ENCODE measurements at places on chromosomes 1 and 21. TPM values are rescaled to one million over a fixed set of nuclear protein-coding genes. Genes with fewer than 3 reads are reported as not detected.
A peak's percentile ranks its signal among the peaks of the same experiment; 100 is the strongest.

GRCh38 chr1:53274026-53274425 is 35.7 kb upstream of the MAGOH start:
- DNase-seq = no peak

SEMA4A gene
- 2.2 TPM for total RNA-seq

FNDC10 gene
- total RNA-seq = 5.9 TPM

GRCh38 chr1:204975568-204976235 is 67.3 kb upstream of the CNTN2 start:
- peak; percentile 44 for DNase-seq

- no peak for DNase-seq
Observed at GRCh38 chr1:38027201-38028104, 14.9 kb downstream of the UTP11 start.

DNA sequence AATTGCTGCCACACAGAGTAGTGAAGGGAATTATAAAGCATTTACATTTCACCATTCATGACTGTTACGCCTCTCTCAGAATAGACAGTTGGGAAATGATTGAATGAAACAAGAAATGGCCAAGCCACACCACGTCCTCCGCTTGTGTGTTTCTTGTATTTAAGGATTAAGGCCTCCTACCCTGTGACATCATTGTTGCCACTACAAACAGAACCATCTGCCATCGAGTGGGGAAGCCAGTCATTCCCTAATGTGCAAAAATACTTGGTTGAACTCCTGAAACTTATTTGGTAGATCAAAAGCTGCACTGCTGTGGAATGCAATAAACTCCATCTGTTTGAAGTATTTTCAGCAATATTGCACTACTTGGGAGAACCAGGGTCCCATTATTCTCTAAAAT is 99.0 kb upstream of the C1orf105 start:
- DNase-seq = no peak

- no peak for DNase-seq
Observed at GRCh38 chr1:110719908-110720307, 45.2 kb upstream of the KCNA3 start.

DNA sequence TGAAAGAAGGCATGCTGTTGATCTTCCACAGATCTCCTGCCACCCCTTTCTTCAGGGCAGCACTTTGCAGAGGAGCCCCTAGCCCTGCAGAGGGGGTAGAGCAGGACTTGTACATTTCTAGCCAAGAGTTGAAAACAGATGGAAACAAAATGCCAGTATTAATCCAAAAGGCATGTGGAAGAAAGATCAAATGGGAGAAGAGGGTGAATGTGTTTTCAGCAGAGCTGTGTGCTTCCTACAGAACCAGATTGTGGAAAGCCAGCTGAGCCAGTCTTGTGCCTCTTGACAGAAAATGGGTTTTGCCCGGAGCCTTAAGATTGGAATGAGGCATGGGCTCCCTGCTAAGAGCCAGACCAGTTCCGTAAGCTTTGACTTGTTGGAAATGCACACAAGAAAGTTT is 105.2 kb upstream of the TSPAN2 start:
- no peak for DNase-seq

- no peak for DNase-seq
Observed at GRCh38 chr1:44276901-44277300, 63.6 kb downstream of the DMAP1 start.

ASCL5 gene
- total RNA-seq = not detected

KRTAP19-6 gene
- not detected for total RNA-seq

DNA sequence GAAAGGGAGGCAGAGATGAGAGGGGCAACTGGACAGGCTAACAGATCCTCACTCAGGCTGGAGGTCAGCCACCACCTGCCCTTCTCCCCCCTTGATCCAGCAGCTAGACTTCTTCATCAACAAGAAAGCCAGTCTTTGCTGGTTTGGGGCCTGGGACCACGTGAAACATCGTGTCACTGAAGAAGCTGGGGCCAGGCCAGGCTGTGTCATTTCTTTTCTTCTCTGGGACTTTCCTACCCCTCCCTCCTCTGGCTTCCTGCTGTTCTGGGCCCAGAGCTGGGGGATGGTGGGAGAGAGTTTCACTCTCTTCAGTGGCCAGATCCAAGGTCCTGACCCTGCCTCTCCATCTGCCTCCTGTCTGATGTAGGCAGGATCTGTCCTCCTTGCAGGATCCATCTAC is 18.1 kb upstream of the SLC26A9 start:
- peak; percentile 33 for DNase-seq

GRCh38 chr1:194028002-194028401 is 841.6 kb upstream of the B3GALT2 start:
- no peak for DNase-seq

- DNase-seq = no peak
Observed at GRCh38 chr1:22418312-22418711, 33.3 kb upstream of the ZBTB40 start.

DNA sequence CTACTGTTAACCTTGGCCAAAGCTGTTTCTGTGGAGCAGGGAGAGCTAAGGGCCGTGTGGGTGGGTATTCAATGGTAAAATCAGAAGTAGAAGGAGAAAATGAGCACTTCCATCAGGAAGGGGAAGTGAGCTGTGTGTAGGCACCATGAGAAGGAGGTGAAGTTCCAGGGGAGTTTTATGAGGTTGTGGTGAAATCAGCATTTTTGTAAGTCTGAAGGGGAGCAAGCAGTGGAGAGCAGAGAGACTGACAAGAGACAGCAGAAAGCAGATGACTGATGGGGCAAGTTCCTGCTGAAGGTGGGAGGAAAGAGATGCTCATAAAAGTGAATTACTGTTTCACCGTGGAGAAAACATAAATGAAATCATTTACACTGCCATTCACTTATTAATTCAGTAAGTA is 2.7 kb upstream of the GPR88 start:
- no peak for DNase-seq

GJC2 gene
- total RNA-seq = 0.72 TPM

GRCh38 chr1:183098317-183098716 is 75.1 kb downstream of the LAMC1 start:
- no peak for DNase-seq

SLC6A17 gene
- total RNA-seq = 0.13 TPM

KRTAP19-1 gene
- total RNA-seq = not detected

- peak; percentile 78 for DNase-seq
Observed at GRCh38 chr21:32021319-32021994, 148.6 kb downstream of the HUNK start.

PGLYRP3 gene
- total RNA-seq = not detected

DNA sequence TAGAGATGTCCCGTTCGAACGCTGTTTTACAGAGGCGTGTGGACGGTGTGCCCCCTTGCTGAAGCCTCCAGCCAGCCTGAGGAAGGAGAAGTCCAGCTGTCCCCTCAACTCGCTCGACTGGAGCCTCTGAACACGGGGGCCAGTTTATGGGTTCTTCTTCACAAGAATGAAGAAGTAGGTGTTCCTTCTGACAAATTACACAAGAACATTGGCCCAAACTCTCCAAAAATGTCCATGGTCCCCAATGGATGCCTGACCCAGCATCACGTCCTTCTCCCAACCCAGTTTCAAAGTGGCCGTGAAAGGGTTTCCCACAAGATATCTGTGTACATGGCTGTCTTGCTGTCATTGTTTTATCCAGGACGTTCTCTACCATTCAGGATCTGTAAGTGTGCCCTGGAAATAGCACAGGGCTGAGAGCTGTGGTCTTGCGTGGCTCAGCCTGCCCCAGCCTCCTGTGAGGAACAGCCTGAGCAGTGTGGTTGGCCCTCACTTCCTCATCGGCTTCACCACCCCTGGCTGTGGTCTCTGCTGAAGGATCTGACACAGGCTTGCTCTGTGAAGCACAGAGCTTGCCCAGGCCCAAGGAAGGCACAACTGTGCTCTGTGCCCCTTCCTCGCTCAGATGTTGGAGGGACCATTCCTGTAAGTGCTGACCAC is 1.0 kb upstream of the S100B start:
- peak; percentile 23 for DNase-seq

S100A13 gene
- 124 TPM for total RNA-seq

DNA sequence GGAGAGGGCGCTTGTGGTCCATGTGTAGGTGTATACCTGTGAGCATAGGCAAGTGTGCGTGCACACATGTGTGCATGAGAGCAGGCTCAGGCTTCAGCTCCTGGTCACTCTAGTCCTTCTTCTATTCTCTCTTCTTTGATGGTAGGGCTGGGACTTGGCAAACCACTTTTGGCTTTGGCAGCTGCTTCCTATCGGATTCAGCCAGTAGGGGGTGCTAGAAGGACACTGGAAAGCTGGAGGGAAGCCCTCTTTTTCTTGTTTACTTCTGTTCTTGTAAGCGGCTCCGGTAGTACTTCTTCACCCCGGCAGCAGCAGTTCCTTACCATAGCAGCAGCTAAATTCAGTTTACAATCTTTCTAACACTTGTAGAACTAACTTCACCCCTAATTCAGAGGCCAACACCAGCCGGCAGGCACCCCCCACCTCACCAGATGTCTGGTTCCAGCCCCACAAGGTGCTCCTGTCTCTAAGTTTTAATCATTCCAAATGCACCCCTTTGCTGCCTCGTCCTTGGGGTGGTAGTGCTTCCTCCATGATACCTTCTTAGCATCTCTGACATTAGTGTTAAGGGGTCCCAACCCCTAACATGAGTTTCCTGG is 25.1 kb downstream of the NENF start:
- DNase-seq = no peak

- no peak for DNase-seq
Observed at GRCh38 chr21:33566514-33566913, 22.0 kb downstream of the DONSON start.

- DNase-seq = no peak
Observed at GRCh38 chr1:9626201-9626608, 25.3 kb upstream of the PIK3CD start.

DNA sequence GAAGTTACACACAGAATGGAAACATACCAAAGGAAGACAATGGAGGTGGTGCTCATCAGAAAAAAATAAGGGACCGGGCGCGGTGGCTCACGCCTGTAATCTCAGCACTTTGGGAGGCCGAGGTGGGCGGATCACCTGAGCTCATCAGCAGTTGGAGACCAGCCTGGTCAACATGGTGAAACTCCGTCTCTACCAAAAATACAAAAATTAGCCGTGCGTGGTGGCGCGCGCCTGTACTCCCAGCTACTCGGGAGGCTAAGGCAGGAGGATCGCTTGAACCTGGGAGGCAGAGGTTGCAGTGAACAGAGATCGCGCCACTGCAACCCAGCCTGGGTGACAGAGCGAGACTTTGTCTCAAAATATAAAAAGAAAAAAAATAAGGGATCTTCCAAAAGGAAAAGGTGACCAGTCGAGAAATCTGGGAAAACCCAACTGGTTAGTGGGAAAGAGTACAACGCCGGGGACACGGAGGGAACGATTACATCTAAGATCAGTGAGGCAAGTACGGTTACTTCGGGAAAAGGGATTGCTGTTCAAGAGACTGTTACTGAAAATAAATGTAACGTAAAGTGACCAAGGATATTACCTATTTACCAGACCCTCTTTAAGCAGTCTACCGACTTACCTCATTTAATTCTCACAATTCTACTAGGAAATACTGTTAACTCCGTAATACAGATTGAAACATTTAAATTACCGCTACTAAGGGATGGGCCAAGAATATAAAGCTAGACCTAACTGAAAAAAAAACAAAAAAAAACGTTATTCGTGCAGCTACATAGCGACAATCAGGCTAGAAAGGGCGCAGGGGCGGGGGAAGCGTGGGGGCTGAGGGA is 822 bp downstream of the CCT3 start:
- peak; percentile 22 for DNase-seq

CLEC20A gene
- total RNA-seq = not detected

- DNase-seq = no peak
Observed at GRCh38 chr1:50702395-50702794, 257.7 kb downstream of the FAF1 start.

DNA sequence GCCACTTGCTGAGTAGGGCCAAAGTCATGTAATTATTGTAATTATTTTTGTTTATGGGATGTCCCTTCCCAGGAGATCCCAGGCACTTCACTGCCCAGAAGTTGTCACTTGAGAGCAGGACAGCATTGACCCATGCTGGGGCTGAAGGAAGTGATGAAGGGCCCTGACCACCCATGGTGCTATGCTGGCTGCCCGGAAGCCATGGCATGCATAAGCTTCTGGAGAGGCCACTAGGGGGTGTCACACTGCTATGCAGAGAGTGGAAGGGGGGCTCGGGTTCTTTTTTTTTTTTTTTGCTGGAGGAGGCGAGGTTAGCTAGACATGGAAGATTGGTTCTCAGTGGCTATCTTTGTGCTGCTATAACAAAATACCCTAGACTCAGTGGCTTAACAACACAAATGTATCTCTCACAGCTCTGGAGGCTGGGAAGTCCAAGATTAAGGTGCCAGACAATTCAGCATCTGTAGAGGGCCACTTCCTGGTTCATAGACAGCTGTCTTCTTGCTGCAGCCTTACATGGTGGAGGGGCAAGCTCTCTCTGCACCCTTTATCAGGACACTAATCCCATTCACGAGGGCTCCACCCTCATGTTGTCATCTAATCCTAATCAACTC is 84.9 kb downstream of the CNIH3 start:
- DNase-seq = no peak

DNA sequence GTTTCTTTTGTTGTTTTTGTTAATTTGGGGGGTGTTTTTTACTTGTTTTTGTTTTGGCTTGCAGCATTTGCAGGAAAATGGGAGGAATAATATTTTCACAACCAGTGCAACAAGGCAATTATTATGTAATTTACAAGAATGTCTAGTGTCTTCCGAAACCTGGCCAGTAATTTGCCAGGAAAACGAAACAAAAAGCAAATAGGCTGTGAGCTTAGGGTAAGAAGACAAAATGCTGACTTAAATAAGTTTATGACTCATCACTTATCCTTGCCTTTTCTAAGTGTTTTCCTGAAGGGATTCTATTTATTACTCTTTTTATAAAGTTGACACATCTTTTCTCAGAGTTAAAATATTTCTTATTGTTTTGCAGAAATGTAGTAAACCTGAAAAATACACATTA is 49.8 kb downstream of the KCNT2 start:
- DNase-seq = peak; percentile 28

SPRR1A gene
- total RNA-seq = not detected

DNA sequence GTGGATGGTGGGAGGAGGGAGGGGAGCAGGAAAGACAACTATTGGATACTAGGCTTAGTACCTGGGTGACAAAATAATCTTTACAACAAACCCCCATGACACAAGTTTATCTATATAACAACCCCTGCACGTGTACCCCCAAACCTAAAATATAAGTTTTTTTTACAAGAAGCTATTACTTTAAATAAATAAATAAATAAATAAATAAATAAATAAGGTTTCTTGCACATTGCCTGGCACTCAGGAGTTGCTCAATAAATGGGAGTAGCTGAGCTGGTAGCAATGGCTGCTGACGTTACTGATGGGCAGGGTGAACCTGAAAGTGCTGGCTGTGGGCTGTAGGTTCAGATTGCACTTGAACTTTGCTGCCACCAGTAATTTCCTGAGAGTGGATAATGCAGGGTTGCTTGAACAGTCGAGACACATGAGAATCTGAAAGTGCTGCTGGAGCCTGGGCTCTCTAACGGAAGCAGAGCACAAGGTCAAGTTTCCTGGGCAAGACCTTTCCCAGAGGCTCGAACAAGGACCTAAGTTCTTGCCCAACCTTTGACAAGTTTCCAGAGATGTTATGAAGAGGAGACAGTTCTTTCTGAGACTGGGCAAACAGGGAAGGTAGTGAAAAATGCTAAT is 14.8 kb upstream of the KCNE2 start:
- no peak for DNase-seq

- DNase-seq = no peak
Observed at GRCh38 chr1:17877896-17878295, 122.8 kb downstream of the ACTL8 start.

- no peak for DNase-seq
Observed at GRCh38 chr1:79110749-79111148, 104.2 kb upstream of the ADGRL4 start.
